ENCODE measurements at places on chromosomes 16 and 17. TPM values are rescaled to one million over a fixed set of nuclear protein-coding genes. Genes with fewer than 3 reads are reported as not detected.
A peak's percentile ranks its signal among the peaks of the same experiment; 100 is the strongest.

DNA sequence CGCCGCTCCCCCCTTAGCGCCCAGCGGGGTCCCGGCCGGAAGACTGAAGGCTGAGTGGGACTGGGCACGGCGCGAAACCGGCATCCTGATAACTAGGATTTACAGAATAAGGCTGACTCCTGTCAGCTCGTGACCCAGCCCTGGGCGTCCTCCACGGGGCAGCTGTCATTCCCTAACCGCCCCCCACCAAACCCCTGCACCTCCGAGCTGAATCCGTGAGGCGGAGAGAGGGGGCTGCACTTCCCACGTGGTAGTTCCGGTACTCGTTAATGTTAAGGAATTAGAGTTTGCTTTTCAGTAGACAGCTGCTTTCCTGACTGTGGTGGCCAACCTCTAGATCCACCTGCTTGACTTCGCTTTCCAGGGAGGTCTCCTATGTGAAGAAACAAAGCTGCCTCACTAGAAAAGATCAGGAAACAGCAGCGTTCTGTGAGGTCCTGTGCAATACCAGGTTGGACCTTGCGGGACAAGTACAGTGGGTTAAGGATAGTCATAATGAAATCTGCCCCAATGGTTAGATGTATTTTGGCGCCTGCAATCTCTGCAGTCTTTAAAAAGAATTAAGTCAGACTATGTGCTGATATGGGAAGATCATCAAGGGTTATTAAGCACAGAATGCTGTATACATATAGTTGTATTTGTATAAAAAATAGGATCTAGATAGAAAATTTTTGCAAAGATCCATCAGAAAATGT lies 1.1 kb upstream of the WBP2 start:
- peaks cover 7% of the 10 kb centered on the region for H3K36me3 ChIP-seq
- peak overlapping the region; percentile 99 for H3K27ac ChIP-seq
- H3K4me3 ChIP-seq: peak overlapping the region; percentile 96
- H3K27me3 ChIP-seq: no peaks in the 10 kb centered on the region

- H3K4me3 ChIP-seq: no peak overlapping the region
- H3K36me3 ChIP-seq: no peaks in the 10 kb centered on the region
- H3K27ac ChIP-seq: no peak overlapping the region
- no peak for DNase-seq
- peaks cover 83% of the 10 kb centered on the region for H3K27me3 ChIP-seq
Measured at GRCh38 chr17:61459142-61459809, 7.1 kb downstream of the TBX4 start.

GRCh38 chr16:78362524-78363135 lies 263.2 kb downstream of the WWOX start:
- no peak overlapping the region for H3K27ac ChIP-seq
- H3K27me3 ChIP-seq: no peaks in the 10 kb centered on the region
- no peaks in the 10 kb centered on the region for H3K36me3 ChIP-seq
- H3K4me1 ChIP-seq: no peaks in the 10 kb centered on the region

DNA sequence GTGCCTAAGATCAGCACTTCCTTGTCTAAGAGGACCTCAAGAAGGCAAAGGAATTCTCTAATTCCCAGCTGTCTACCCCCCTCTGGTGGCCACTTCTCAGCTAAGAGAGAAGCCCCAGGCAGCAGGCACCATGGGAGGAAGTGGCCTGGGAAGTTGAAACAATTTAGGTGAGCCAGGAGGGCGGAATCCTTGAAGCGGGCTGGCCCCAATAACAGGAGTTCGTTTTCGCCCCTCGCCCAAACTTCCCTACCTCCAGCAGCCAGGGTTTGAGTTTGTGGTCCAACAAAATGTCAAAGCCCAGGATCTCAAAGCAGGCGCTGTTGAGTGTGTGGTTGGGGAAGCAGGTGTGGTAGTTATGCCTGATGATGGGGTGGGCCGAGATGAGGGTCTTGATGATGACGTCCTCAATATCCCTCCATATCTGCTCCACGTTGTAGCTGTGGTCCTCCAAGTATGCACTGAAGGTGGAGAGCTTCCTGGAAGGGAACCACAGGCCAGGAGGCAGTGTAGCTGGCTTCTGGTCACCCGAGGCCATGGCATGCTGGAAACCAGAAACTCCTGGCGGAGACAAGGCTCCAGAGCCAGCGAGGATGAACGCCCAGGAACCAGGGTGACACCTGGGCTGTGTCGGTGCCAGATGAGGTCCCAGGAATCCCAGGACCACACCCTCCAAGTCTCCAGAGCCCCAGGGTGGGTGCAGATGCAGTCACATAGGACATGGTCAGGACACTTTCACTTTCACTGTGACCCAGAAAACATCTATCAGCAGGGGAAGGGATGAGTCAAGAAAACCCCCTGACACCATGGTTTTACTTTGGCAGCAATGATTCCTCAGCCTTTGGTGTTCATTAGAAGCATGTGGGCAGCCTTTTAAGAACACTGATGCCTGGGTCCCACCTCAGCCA lies 25.6 kb downstream of the TTLL6 start:
- DNase-seq: peak; percentile 86
- H3K36me3 ChIP-seq: no peaks in the 10 kb centered on the region
- peaks cover 66% of the 10 kb centered on the region for H3K27me3 ChIP-seq
- H3K27ac ChIP-seq: no peak overlapping the region

- no peaks in the 10 kb centered on the region for H3K27me3 ChIP-seq
- H3K27ac ChIP-seq: no peak overlapping the region
- no peak for DNase-seq
- peaks cover 4% of the 10 kb centered on the region for H3K36me3 ChIP-seq
- no peak overlapping the region for H3K4me3 ChIP-seq
Measured at GRCh38 chr16:4494746-4495490, 18.7 kb downstream of the HMOX2 start.

The METTL2A gene
- 21.5 TPM for total RNA-seq

The HES7 gene
- 0.27 TPM for total RNA-seq

All from muscle of leg (tissue), 16 donors.